ENCODE measurements at places on chromosomes 2 and 18.

- DNase-seq, result no peak
Measured at GRCh38 chr2:14866736-14867352, 234.3 kb downstream of the LRATD1 start.

DNA sequence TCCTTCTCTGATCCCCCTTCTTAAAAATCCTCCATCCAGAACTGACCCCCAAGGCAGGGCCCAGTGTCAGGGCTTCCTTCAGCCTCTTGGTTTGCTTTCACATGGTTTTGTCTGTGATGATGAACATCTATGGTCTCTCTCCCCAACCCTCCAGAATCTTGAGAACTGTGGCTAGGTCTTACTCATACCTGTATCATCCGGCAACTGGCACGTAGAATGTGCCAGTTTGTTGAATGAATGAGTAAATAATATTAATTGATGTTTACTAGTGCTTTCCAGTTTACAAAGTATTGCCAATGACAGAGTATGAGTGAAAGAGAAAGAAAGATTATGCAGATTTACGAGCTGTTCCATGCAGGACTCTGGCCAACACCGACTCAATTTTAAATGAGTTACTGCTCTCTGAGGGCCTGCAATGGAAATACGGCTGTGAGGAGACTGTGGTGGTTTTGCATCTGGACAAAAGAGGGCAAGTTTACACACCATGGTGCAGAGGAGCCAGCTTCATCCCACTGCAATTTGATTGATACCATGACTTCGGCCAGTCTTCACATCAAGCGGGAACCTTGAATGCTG lies 29.9 kb upstream of the TRIB2 start:
- no peak for DNase-seq

GRCh38 chr18:45254709-45255082 lies 360.6 kb upstream of the SLC14A2 start:
- no peak for DNase-seq

DNA sequence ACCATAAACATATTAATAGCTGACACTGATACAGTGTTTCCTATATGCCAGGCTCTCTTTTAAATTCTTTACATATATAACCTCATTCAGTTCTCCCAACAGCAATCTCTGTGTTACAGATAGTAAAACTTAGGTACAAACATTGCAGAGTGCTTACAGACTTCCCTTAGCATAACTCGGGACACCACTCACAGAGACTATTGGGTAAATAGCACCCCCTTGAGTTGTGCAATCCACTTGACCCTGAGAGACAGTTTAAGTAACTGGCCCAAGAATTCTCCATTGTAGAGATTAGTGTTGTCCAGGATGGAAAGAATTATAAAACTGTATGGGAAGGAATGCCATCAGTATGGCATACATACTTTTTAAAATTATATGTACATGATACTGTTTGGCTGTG lies 110.1 kb downstream of the POLE4 start:
- DNase-seq, result no peak

DNA sequence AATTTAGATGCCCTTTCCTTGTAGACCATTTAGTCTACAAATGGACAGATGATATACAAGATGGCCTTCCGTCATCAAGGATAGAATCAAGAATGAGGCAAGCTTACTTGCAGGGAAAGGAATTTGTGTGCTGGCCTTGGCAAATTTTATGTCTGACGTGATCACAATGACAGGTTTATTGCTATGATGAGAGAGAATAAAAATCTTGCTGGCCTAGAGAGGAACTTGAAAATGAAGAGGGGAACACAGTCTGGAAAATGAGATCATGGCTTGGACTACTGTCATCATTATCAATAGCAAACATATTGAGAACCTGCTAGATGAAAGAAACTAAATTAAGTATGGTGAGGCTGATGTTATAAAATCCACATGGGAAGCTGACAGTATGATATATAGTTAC lies 66.0 kb downstream of the CSRNP3 start:
- no peak for DNase-seq
